ENCODE measurements at places on chromosomes 5 and 9. TPM values are rescaled to one million over a fixed set of nuclear protein-coding genes. Genes with fewer than 3 reads are reported as not detected.
A peak's percentile ranks its signal among the peaks of the same experiment; 100 is the strongest.

Gene PCDHA1
- not detected for total RNA-seq

Gene KIF20A
- total RNA-seq = not detected

Gene ACOT12
- not detected for total RNA-seq

Gene LIFR
- total RNA-seq = 181 TPM

Gene LPCAT1
- total RNA-seq = 19.8 TPM

Gene IL3
- not detected for total RNA-seq

Gene TAF11L10
- not detected for total RNA-seq

Gene CCDC183
- total RNA-seq = 1.2 TPM

Gene F2R
- 5.8 TPM for total RNA-seq

Gene SYNPO
- 20.1 TPM for total RNA-seq

- no peaks in the 10 kb centered on the region for H3K27me3 ChIP-seq
- no peak for DNase-seq
- no peaks in the 10 kb centered on the region for H3K36me3 ChIP-seq
- no peak overlapping the region for H3K27ac ChIP-seq
- no peaks in the 10 kb centered on the region for H3K4me1 ChIP-seq
These were observed 733.4 kb downstream of the DNAH5 start for GRCh38 chr5:13211064-13211463.

- peaks cover 7% of the 10 kb centered on the region for H3K4me1 ChIP-seq
- no peaks in the 10 kb centered on the region for H3K27me3 ChIP-seq
- H3K27ac ChIP-seq = no peak overlapping the region
- H3K36me3 ChIP-seq = peaks cover 20% of the 10 kb centered on the region
These were observed 4.1 kb downstream of the KIF12 start for GRCh38 chr9:114094971-114095370.

- H3K36me3 ChIP-seq = no peaks in the 10 kb centered on the region
- no peak overlapping the region for H3K27ac ChIP-seq
- no peaks in the 10 kb centered on the region for H3K27me3 ChIP-seq
- DNase-seq = no peak
- H3K4me1 ChIP-seq = no peaks in the 10 kb centered on the region
These were observed 30.0 kb downstream of the GLIS3 start for GRCh38 chr9:4269872-4270271.

DNA sequence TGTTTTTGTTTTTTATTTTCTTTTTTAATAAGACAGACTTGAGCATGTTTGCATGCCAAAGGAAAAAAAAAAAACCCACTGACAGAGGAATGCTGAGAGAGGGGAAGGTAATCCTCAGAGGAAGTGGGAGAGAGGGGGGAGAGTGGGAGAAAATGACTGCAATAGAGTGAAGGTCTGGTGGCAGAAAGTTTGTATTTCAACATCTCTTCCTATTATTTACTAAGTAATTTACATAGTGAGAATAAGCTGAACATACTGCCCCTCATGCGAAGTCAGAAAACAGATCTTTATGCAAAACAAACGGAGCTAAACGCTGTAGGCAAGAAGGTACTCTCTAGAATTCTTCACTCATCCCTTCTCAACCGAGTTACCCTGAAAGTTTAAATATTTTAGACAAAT, 45.0 kb downstream of the ELL2 start:
- no peak overlapping the region for H3K27ac ChIP-seq
- no peak overlapping the region for H3K4me3 ChIP-seq
- no peaks in the 10 kb centered on the region for H3K27me3 ChIP-seq
- DNase-seq = no peak
- H3K4me1 ChIP-seq = peaks cover 78% of the 10 kb centered on the region
- peaks cover 21% of the 10 kb centered on the region for H3K36me3 ChIP-seq

- peak; percentile 49 for DNase-seq
- no peaks in the 10 kb centered on the region for H3K36me3 ChIP-seq
- peak overlapping the region; percentile 86 for H3K4me3 ChIP-seq
- peaks cover 7% of the 10 kb centered on the region for H3K27me3 ChIP-seq
- peaks cover 41% of the 10 kb centered on the region for H3K4me1 ChIP-seq
These were observed 982 bp downstream of the EPB41L4A start for GRCh38 chr5:112417931-112418658.

GRCh38 chr9:114696814-114697544, 15.0 kb upstream of the TEX48 start:
- no peaks in the 10 kb centered on the region for H3K36me3 ChIP-seq
- no peak overlapping the region for H3K4me3 ChIP-seq
- no peaks in the 10 kb centered on the region for H3K27me3 ChIP-seq
- no peaks in the 10 kb centered on the region for H3K4me1 ChIP-seq
- DNase-seq = no peak

- no peak for DNase-seq
- no peaks in the 10 kb centered on the region for H3K27me3 ChIP-seq
- peaks cover 83% of the 10 kb centered on the region for H3K4me1 ChIP-seq
- H3K4me3 ChIP-seq = no peak overlapping the region
These were observed 11.5 kb downstream of the AFF4 start for GRCh38 chr5:132951897-132952296.

DNA sequence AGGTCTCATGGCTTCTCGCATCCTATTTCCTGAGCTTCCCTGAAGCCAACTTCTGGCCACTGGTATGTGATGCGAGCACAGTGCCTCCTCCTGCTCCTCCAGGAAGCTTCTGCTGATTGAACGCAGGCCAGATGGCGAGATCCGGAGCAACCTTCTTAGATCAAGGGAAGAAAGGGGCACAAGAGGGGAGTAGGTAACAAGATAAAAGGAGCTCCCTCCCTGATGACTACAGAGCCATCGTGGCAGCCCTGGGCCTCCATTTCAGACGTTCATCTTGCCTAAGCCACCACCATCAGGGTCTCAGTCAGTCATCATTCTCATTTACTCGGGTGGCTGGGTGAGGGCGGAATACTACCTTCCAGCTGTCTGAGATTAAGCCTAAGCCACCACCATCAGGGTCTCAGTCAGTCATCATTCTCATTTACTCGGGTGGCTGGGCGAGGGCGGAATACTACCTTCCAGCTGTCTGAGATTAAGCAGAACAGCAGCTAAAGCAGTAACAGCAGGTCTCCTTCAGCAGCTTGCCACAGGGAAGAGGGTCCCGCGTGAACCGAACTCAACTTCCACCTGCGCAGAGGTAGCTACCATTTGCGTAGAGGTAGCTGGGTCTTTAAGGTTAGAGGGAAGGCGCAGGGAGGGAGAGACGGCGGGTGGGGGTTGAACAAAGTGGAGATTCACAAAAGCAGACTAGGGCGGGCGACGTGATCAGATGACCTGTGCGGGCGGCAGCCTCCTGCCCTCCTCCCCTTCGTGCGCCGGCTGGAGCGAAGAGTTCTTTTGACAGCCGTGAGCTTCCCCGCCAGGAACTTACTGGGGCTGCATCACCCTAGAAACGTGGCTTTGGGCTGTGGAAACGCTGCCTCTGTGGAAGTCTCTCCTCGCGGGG, 27.9 kb upstream of the MGAT1 start:
- DNase-seq = peak; percentile 81
- H3K4me3 ChIP-seq = peak overlapping the region; percentile 92
- peaks cover 5% of the 10 kb centered on the region for H3K36me3 ChIP-seq
- peaks cover 47% of the 10 kb centered on the region for H3K4me1 ChIP-seq

GRCh38 chr9:88775559-88775958, 215.7 kb upstream of the S1PR3 start:
- no peak for DNase-seq
- no peak overlapping the region for H3K27ac ChIP-seq
- H3K4me1 ChIP-seq = peaks cover 27% of the 10 kb centered on the region
- H3K4me3 ChIP-seq = no peak overlapping the region

DNA sequence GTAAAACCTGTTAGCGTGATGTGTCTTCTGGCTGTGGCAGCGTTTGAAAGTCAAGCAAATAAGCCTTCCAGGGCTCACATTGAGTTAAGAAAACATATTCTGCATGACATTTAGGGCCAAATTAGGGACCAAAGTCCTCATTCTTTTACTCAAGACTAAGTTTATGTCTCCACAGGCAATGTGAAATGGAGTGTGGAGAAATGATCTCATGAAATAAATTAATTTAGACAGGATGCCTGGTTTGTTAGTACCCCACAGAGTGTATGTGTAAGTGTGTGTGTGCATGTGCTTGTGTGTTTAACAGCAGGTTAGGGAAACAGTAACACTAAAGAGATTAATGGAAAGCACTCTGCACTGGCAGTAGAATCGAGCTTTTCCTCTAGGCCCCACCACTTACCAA, 82.9 kb upstream of the SNX2 start:
- no peak overlapping the region for H3K27ac ChIP-seq
- H3K27me3 ChIP-seq = no peaks in the 10 kb centered on the region
- no peak overlapping the region for H3K4me3 ChIP-seq
- no peaks in the 10 kb centered on the region for H3K36me3 ChIP-seq
- H3K4me1 ChIP-seq = no peaks in the 10 kb centered on the region
- DNase-seq = no peak

GRCh38 chr9:75903785-75904360, 13.4 kb downstream of the PCSK5 start:
- no peaks in the 10 kb centered on the region for H3K4me1 ChIP-seq
- no peak for DNase-seq
- H3K4me3 ChIP-seq = no peak overlapping the region
- H3K27ac ChIP-seq = no peak overlapping the region
- no peaks in the 10 kb centered on the region for H3K36me3 ChIP-seq

DNA sequence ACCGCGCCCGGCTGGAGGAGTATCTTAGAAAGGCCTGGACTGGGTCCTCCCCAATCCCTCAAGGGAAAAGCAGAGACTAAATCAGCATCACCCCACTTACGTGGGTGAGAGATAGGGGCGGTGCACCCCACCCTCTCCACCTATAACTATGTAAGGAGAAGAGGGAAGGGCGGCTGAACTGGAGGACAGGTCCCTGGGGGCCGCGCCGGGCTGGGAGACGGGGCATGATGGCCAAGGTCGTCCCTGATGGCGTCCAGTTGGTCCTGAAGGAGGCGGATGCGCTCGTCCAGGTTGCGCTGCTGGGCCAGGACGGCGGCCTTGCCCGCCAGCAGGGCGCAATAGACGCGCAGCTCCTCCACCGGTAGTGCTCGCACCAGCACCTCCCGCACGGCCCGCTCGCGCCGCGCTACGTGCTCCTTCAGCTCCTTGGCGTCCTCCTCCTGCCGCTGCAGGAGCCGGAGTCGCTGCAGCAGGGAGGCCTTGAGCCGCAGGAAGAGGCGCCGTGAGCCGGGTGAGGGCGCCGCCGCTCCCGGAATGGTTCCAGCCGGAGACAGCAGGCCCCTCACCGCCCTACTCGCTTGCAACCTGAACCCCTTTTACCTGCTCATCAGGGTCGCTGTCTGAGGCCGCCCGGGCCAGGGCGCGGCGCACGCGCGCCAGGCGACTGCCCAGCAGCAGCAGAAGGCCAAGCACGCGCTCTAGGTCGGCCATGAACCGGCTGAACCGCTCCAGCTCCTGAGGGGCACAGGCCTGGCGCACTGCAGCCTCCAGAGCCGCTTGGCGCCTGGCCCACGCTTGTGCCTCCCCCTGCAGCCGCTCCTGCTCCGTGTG, 7.6 kb downstream of the SHROOM1 start:
- H3K27ac ChIP-seq = no peak overlapping the region
- H3K4me1 ChIP-seq = peaks cover 20% of the 10 kb centered on the region
- no peak for DNase-seq
- H3K36me3 ChIP-seq = peaks cover 34% of the 10 kb centered on the region

DNA sequence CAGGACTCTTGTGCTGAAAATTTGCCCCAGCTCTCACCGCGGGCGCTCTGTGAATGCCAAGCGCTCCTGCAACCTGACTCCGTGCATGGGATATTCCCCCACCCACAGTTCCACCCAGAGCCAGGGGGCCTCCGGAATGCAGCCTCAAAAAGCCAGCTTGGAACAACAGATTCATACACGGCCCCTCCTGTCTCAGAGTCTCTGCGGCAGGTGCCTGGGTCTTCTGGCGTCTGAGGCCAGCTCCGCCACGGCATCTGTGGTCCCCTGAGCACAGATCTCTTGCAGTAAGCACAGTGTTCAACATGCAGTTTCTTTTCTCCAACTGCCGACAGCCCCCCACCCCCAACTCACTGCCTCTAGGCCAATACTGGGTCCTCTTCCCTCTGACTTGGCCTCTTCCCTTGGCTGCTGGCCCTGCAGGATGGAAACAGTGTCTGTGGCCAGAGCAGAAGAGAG, 355.7 kb upstream of the IRX2 start:
- H3K36me3 ChIP-seq = no peaks in the 10 kb centered on the region
- H3K27ac ChIP-seq = no peak overlapping the region
- no peak overlapping the region for H3K4me3 ChIP-seq
- no peak for DNase-seq
- H3K27me3 ChIP-seq = peaks cover 5% of the 10 kb centered on the region
- H3K4me1 ChIP-seq = peaks cover 9% of the 10 kb centered on the region

- H3K27ac ChIP-seq = peak overlapping the region; percentile 62
- H3K4me1 ChIP-seq = peaks cover 12% of the 10 kb centered on the region
- DNase-seq = no peak
- no peak overlapping the region for H3K4me3 ChIP-seq
- no peaks in the 10 kb centered on the region for H3K27me3 ChIP-seq
These were observed 100.4 kb downstream of the NFIB start for GRCh38 chr9:14213504-14213903.

GRCh38 chr5:79850316-79850822, 140.7 kb downstream of the MTX3 start:
- no peak overlapping the region for H3K4me3 ChIP-seq
- no peaks in the 10 kb centered on the region for H3K4me1 ChIP-seq
- no peaks in the 10 kb centered on the region for H3K27me3 ChIP-seq

- no peaks in the 10 kb centered on the region for H3K27me3 ChIP-seq
- no peak for DNase-seq
- no peaks in the 10 kb centered on the region for H3K4me1 ChIP-seq
These were observed 30.8 kb downstream of the CNTRL start for GRCh38 chr9:121105531-121105930.

DNA sequence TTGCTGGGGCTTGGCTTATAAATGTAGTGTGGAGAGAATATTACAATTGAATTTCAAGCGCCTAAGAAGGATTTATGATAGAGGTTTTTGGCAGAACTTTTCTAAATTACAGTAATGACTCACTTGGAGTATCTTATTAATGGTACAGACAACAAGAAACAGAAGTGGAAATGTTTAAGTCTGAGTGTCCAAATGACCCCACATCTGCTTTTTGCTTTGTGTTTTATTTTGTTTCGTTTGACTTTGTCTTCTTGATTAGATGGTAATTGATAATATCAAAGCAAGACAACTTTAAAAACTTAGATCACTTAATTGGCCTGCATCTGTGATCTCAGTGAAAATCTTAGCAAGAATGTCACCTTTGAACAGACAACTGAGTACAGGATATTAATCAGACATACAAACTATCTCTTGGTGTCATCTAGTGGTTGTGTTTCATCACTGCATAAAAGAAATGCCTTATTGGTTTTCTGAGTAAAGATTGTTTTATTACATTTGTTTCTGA, 577.4 kb downstream of the ISL1 start:
- no peaks in the 10 kb centered on the region for H3K4me1 ChIP-seq
- DNase-seq = no peak
- H3K27ac ChIP-seq = no peak overlapping the region
- H3K4me3 ChIP-seq = no peak overlapping the region

- no peaks in the 10 kb centered on the region for H3K36me3 ChIP-seq
- no peak overlapping the region for H3K27ac ChIP-seq
- no peak for DNase-seq
- no peaks in the 10 kb centered on the region for H3K4me1 ChIP-seq
- H3K4me3 ChIP-seq = no peak overlapping the region
These were observed 147.9 kb upstream of the TBCA start for GRCh38 chr5:77924081-77924480.
